ENCODE measurements at places on chromosomes 5 and 9. TPM values are rescaled to one million over a fixed set of nuclear protein-coding genes. Genes with fewer than 3 reads are reported as not detected.

MAPKAP1 gene
- total RNA-seq = 48.0 TPM

DNA sequence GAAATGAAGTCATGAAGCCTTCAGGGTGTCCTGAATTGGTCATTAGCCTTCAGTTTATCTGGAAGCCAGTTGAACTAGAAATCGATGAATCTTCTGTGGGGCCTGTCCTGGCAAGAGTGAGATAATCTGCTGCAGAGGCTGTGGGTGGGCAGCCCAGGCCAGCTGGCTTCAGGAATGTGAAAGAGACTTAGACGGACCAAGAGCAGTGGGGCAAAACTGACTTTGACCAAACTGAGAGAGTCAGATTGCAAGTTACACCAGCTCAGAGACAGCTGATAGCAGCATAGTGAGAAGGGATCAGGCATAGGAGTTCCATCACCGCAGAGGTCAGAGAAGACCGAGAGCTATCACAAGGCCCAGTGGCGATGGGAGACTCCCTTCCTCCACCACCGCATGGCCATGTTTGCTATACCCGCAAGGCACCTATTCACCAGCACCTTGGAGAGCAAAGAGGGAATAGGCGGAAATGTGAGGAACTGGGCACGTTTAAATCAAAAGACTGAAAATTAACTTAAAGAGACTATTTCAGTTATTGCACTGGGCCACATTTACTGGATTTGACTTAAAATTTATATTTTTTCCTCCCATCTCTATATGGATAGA is 50.0 kb upstream of the GLIS3 start:
- no peak for DNase-seq
- no peak overlapping the region for H3K4me3 ChIP-seq
- H3K36me3 ChIP-seq = no peaks in the 10 kb centered on the region
- no peaks in the 10 kb centered on the region for H3K27me3 ChIP-seq
- H3K4me1 ChIP-seq = peaks cover 5% of the 10 kb centered on the region

CER1 gene
- not detected for total RNA-seq

PCDHGB2 gene
- 0.23 TPM for total RNA-seq

- no peaks in the 10 kb centered on the region for H3K4me1 ChIP-seq
- no peaks in the 10 kb centered on the region for H3K36me3 ChIP-seq
- no peak overlapping the region for H3K27ac ChIP-seq
- peaks cover 29% of the 10 kb centered on the region for H3K27me3 ChIP-seq
Measured at GRCh38 chr5:154165886-154166285, 24.6 kb upstream of the GALNT10 start.

GRCh38 chr5:139246394-139246793 is 47.1 kb upstream of the MATR3 start:
- H3K4me3 ChIP-seq = no peak overlapping the region
- H3K27me3 ChIP-seq = peaks cover 7% of the 10 kb centered on the region
- H3K4me1 ChIP-seq = peaks cover 25% of the 10 kb centered on the region
- DNase-seq = peak; percentile 62
- peak overlapping the region; percentile 33 for H3K27ac ChIP-seq

CNTNAP3B gene
- total RNA-seq = not detected

PLEKHG4B gene
- total RNA-seq = not detected

DNA sequence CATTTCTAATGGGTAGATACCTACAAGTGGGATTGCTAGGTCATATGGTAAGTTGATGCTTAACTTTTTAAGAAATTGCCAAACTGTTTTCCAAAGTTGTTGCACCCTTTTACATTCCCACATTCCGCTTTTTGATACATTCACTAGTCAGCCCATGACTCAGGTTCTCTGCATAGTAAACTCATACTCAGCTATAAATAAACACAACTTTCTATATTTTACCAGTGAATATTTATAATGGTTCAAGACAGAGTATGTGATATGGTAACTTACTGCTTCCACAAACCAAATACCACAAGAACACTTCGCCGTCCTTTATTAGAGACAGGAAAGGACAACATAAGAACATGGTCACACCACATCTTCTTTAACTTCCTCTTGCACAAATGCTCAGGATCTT is 54.0 kb downstream of the PLPP1 start:
- peaks cover 15% of the 10 kb centered on the region for H3K4me1 ChIP-seq
- H3K36me3 ChIP-seq = no peaks in the 10 kb centered on the region
- no peak for DNase-seq
- H3K4me3 ChIP-seq = no peak overlapping the region
- no peaks in the 10 kb centered on the region for H3K27me3 ChIP-seq

FCN2 gene
- total RNA-seq = not detected

DNA sequence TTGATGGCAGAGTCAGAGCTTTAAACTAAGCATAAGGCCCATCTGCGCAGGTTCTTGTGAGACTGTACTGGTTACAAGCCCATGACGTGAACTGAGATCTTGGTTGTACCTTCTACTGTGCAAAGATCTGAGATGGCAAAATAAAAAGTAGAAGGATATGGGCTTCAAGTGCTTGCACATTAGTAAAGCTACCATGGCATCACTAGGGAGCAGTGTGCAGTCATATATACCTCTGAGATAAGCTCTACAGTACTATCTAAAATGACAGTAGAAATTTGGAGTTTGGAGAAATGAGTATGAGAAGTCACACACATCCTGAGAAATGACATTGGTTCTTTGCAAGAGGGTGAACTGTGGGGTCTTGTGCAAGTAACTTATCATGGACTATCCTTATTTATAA is 408.2 kb upstream of the PRR16 start:
- no peak overlapping the region for H3K4me3 ChIP-seq
- H3K36me3 ChIP-seq = no peaks in the 10 kb centered on the region
- no peaks in the 10 kb centered on the region for H3K27me3 ChIP-seq
- no peak overlapping the region for H3K27ac ChIP-seq

- no peak overlapping the region for H3K27ac ChIP-seq
- H3K4me1 ChIP-seq = peaks cover 1% of the 10 kb centered on the region
- DNase-seq = no peak
- peaks cover 18% of the 10 kb centered on the region for H3K36me3 ChIP-seq
- H3K27me3 ChIP-seq = no peaks in the 10 kb centered on the region
Measured at GRCh38 chr5:180785121-180785781, 17.4 kb downstream of the MGAT1 start.

GRCh38 chr5:134097211-134097749 is 17.2 kb upstream of the TCF7 start:
- DNase-seq = no peak
- H3K36me3 ChIP-seq = no peaks in the 10 kb centered on the region
- peaks cover 56% of the 10 kb centered on the region for H3K27me3 ChIP-seq
- H3K27ac ChIP-seq = no peak overlapping the region
- peaks cover 16% of the 10 kb centered on the region for H3K4me1 ChIP-seq
